Pulmonary artery endothelial cell (primary cell): ENCODE measurements at places on chromosomes 7 and 10. TPM values are rescaled to one million over a fixed set of nuclear protein-coding genes. Genes with fewer than 3 reads are reported as not detected.

Gene IQUB
- total RNA-seq = 0.32 and 0.33 TPM in 2 replicates

Gene CUZD1
- 0.99 and 1.1 TPM in 2 replicates for total RNA-seq

Gene ITGA8
- total RNA-seq = under 0.01 TPM in 1 of 2 replicates, not detected in the other

Gene ARF5
- 122 and 215 TPM in 2 replicates for total RNA-seq

Gene PLPP4
- 5.2 and 16.5 TPM in 2 replicates for total RNA-seq

Gene CDHR3
- 1.1 and 1.4 TPM in 2 replicates for total RNA-seq

Gene NACAD
- total RNA-seq = 0.59 and 0.85 TPM in 2 replicates

Gene MSS51
- total RNA-seq = 0.59 and 0.78 TPM in 2 replicates

Gene ERV3-1
- total RNA-seq = 6.9 and 11.3 TPM in 2 replicates

Gene CYP26C1
- total RNA-seq = 0.33 and 0.56 TPM in 2 replicates

Gene WEE2
- not detected in 2 replicates for total RNA-seq

Gene TRDMT1
- 4.9 and 6.7 TPM in 2 replicates for total RNA-seq

Gene CAMK1D
- 0.86 and 3.1 TPM in 2 replicates for total RNA-seq

Gene GJD4
- total RNA-seq = not detected in 2 replicates

Gene FBXL13
- total RNA-seq = 0.73 and 3.0 TPM in 2 replicates

Gene GDF2
- total RNA-seq = not detected in 2 replicates

Gene METTL27
- 0.99 and 1.0 TPM in 2 replicates for total RNA-seq

Gene TSPAN33
- 0.07 and 0.28 TPM in 2 replicates for total RNA-seq

Gene PDGFA
- 63.2 and 75.6 TPM in 2 replicates for total RNA-seq

Gene SEMA4G
- total RNA-seq = 0.60 and 0.79 TPM in 2 replicates

Gene CDNF
- 0.11 and 0.79 TPM in 2 replicates for total RNA-seq

Gene SCIN
- under 0.01 and 0.18 TPM in 2 replicates for total RNA-seq

Gene ZNF783
- total RNA-seq = 3.5 and 5.6 TPM in 2 replicates

Gene SLC26A3
- not detected in 2 replicates for total RNA-seq

Gene CASTOR2
- 10.3 and 15.6 TPM in 2 replicates for total RNA-seq

Gene ZNF479
- total RNA-seq = not detected in 2 replicates

Gene AP1S1
- 161 and 225 TPM in 2 replicates for total RNA-seq

Gene GPER1
- 0.46 and 2.0 TPM in 2 replicates for total RNA-seq

Gene RNF32
- total RNA-seq = 0.14 and 0.33 TPM in 2 replicates

Gene STAMBPL1
- 1.6 and 6.4 TPM in 2 replicates for total RNA-seq

Gene TAS2R41
- total RNA-seq = not detected in 2 replicates

Gene ZFAND2A
- 14.3 and 24.7 TPM in 2 replicates for total RNA-seq
